NCI-H2171 (cell line): ENCODE measurements at places on chromosomes 5 and 9.

DNA sequence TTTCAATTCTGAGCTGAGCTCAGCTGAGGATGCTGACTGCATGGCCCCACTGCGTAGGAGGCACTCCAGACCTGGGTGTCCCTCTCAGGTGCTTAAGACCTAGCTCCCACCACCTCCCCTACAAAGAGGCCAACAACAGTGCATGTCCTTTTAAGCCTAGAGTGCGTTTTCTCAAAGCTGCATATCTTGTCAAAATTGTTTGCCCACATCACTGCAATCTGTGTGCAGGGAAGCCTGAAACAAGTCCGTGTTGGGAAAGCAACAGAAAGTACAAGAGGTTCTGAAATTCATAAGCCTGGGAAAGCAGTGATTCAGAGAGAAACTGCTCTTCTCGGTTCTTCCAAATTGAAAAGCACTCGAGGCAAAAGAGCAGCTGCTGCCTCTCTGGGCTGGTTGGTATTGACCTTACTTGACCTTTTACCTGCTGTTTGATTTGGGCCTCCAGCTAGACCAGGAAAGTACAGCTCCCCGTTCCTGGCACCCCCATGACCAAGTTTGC is 238.4 kb downstream of the NR2F1-AS1 start:
- no peak for DNase-seq

DNA sequence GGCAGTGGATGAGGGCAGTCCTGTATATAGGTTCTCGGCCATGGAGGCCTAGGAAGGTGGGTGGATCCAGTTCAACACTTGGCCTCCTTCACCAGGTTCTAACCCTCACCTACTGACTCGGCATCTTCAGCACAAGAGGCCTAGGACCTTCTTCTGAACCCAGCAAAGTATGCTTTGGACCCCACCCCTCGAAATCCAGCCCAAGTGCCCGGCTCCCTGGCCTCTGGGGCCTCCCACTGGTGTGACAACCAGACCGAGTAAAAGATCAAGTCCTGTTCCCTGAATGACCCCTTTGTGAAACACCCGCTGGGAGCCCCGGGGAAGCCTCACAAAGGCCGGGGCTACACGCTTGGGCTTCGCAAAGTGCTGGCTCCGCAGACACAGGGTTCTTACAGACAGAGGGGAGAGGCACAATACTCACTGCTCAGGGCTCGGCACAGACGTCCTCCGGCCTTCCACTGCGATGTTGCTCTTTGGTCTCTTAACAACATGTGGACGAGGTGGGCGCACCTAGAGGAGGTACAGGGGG is 47.0 kb downstream of the CRB2 start:
- DNase-seq, result no peak

- DNase-seq, result no peak
These were observed 103.8 kb downstream of the GIN1 start for GRCh38 chr5:103016167-103016566.

GRCh38 chr5:134140530-134141201 is 26.2 kb downstream of the TCF7 start:
- peak; percentile 29 for DNase-seq

- DNase-seq, result no peak
These were observed 145.2 kb upstream of the ABCA1 start for GRCh38 chr9:105073147-105073546.

DNA sequence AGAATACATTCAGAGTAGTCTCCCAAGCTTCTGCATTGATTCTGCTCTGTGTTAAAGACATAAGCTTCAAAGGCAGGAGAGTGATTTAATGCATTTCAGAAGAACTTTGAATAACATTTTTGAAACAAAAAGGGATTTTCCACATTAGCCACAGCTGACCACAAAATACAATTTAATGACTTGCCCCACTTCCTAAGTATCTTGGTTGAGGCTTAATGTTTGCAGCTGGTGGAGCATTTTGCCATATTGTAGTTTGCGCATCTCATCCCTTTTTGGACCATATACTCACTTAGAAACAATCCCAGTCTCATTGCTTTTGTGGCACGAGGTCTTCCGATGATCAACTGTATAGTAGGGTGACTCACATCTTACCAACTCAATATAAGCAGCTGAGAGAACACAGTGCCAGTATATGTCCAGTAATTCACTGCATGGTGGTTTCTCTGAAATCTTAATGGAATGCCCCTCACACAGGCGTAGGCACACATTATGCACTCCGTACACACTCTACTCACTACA is 455.8 kb upstream of the PTGER4 start:
- no peak for DNase-seq

- no peak for DNase-seq
These were observed 148.4 kb downstream of the HSPA4 start for GRCh38 chr5:133200256-133200655.

- no peak for DNase-seq
These were observed 34.8 kb downstream of the FBXO38 start for GRCh38 chr5:148418511-148418910.

DNA sequence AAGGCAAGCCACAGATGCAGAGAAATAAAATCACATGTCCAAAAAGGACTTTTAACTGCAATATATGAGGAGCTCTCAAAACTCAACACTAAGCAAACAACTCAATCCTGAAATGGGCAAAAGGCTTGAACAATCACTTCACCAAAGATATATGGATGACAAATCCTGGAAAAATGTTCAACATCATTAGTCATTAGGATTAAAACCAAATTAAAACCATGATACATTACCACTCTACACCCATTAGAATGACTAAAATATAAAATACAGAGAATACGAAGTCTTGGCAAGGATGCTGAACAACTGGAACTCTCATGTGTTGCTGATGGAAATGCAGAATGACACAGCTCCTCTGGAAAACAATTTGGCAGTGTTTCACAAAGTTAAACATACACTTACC is 277.4 kb downstream of the TLE1 start:
- no peak for DNase-seq

DNA sequence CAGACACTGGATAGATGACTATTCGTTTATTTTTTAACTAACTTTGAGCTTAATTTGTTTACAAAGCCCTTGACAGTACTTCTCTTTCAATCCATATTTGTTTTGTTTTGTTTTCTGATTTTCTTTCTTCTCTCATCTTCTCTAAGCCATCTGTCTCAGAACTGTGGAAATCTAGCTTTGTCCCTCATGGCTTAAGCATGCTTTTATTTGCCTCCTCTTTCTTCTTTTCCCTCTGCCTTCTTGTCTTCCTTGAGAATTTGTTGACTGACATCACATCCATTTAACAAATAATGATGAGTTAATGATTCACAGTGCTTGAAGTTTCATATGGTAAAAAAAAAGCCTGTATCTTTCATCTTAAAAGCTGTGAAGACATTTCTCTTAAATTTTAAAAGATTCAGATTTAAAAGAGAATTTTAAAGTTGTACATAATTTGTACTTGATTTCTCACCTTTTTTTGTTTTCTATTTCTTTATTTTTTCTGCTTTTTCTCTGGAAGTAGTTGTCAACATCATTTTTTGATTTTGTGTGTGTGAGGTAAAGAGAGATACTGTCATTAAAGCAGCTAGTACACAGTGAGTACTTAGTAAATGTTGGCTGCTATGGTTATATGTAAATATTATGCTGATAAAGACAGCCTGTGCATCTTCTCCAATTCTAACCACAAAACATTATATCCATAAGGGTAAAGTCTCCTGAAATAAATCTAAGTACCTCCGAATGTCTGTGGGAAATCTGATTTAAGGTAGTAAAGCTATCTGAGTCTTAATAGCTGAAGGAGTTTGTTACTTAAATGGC is 13.9 kb upstream of the SGCD start:
- no peak for DNase-seq

- no peak for DNase-seq
These were observed 61.7 kb upstream of the SHB start for GRCh38 chr9:38130724-38131123.

- DNase-seq, result peak; percentile 41
These were observed 22.0 kb downstream of the ADAMTS2 start for GRCh38 chr5:179323026-179323870.

DNA sequence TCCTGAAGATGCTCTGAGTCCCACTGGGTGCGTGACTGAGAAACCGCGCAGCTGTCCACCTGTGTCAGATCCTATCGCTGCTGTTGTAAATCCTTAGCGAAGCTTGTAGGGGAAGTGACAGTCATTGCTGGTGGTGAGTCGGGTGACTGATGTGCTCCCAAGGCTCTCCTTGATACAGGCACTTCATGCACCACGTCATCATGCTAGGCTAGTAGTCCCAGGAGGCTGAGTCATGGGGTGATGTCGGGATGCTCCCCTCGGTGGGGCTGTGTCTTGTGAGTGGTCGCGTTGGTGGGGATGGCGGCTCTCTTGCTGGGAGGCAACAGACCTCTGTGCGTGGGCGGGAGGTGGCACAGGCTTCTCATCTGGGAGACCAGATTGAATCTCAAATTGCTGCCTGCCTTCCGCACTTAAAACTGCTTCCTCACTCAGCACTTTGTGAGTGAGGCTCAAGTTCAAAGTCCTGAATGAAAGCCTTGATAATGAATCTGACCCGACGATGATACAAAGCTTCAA is 84.7 kb downstream of the CSNK1A1 start:
- DNase-seq, result no peak

DNA sequence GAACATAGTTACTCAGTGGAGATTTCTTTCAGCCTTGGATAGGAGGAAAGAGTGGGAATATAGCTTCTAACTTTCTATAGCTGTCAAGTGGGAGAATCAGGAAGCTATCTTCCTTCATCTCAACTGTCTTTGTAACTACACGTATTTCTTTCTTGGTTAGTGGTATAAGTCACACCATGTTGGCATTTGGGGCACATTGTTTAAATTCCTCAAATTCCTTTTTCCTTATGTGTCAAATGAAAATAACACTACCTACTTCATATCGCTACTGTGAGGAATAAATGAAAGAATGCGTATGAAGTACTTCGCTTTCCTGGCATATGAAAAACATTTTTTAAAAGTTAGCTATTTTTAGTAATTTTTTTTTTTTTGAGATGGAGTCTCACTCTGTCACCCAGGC is 1082.5 kb upstream of the WWC1 start:
- DNase-seq, result no peak

GRCh38 chr5:3307982-3308621 is 287.5 kb upstream of the IRX1 start:
- DNase-seq, result no peak

DNA sequence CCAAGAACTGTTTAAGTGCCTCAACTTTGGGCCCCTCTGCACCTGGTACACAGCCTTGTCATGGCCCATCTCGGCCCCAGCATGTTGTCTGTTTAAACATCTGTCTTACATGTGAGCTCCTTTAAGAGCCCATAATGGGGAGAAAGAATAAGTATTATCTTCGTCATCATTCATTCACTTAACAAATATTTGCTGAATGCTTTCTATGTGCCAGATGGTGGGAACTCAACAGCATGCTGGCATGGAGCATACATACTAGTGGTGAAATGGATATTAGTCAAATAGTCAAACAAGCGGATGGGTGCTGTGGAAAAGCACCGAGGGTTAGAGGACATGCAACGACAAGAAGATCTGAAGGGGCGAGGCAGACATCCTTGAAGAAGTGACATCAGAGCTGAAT is 54.5 kb downstream of the GABBR2 start:
- peak; percentile 50 for DNase-seq

DNA sequence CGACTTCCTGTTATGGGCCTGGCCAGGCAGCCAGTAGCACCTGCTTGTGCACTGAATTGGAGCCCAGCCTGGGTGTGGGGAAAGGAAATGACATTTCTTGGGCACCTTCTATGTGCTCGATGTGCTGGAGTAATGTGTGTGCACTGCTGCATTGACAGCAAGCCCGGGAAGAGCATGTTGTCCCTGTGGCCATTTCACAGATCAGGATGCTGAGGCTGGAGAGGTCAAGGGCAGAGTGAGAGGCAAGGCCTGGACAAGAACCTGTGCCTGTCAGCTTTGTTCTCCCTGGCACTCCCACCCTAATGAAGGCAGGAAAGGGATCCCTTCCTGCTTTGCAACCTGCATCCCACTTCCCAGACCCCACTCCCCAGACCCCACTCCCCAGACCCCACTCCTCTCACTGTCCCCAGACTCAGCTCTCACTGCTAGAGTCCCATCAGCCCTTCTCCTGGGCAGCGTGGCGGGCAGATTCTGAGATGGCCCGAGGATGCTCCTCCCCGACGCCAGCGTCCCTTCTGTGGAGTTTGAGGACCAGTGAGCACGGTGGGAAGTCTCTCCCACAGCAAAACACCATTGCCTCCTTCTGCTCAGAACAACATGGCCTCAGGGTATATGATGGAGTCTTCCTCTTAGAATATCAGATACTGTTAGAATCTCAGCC is 49.6 kb downstream of the BARX1 start:
- no peak for DNase-seq

DNA sequence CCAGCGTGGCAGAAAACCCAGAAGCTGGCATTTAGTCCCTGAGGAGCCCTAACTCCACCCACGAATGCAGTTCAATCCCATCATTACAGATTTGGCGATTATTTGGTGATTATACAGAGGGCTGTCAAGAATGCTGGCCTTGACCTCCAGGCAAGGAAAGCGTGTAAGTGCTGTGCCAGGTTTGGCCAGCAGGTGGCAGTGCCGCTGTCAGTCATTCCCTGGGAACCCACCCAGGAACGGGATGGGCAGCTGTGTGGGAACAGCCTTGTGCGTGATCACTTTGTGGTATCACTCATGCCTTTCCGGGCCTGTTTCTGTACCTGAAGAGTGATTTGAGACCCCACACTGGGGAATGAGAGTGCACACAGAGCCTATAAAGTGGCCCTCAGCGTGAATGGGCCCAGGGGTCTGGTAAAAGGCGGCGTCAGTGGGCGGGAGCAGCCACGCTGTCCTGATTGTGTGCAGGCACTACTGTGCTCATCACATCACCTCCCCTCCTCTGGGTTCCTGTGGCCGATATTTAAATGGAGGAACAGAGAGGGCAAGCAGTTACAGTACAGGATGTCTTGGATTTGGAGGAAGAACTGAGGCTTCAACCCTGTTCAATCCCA is 215.6 kb downstream of the ROR2 start:
- no peak for DNase-seq

- DNase-seq, result no peak
These were observed 943.7 kb downstream of the CDH18 start for GRCh38 chr5:19044311-19044710.

DNA sequence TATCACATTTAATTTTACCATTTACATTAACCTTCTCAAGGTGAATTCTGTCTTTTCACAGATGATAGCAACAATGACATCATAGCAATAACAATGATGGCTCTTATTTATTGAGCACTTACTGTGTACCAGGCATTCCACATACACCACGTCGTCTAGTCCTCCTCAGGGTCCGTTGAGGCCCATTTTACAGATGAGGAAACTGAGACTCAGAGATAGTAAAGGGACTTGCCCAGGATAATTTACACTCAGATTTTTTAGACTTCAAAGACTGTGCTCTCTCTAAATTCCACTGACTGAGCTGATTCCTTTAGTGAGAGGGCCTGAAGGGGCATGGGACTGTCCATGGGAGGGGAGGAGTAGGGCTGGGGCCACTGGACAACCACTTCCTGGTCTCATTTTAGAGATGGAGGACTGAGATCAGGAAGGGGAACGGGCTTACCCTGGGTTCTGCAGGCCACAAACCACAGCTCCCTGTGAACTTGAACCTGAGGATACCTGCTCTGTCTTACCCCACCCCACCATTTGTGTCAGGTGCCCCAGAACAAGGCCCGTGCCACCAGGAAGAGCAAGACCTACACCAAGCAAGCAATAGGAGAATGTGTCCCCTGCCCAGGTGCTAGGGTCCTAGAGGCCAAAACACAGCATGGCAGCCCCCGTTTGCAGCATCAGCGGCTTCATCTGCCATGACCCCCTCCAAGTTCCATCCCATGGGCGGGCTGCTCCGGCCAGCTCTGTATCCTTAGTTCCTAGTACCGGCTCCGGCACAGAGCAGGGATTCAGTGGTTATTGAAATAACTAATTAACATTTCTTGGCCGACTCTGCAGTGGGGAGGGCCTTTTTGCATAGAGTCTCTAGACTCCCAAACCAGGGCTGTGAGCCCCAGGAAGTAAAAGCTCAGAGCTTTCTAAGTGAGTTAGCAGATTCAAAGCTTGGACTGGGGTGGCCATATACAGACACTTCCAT is 96.6 kb downstream of the RGS3 start:
- no peak for DNase-seq
